ENCODE measurements at places on chromosomes 4 and X. TPM values are rescaled to one million over a fixed set of nuclear protein-coding genes. Genes with fewer than 3 reads are reported as not detected.

- no peak for DNase-seq
Observed at GRCh38 chr4:176236946-176237345, 32.1 kb downstream of the ASB5 start.

DNA sequence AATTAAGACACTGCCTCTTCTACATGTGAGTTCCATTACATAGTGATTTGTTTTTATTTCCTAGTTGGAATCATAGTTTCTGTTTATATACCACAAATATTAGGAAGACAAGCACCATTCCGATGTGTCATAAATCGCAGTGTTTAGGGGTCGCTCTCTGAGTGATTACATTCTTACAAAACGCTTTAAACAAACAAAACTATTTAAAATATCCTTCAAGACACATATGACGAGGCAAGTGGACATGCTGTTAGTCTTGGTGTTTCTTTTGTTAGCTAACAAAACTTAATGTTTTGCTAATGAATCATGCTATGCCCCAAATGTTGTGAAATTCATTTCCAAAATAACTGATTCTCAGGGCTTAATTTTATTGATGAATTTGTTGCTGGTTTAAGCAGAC is 1219.3 kb upstream of the PRKX start:
- DNase-seq, result no peak

DNA sequence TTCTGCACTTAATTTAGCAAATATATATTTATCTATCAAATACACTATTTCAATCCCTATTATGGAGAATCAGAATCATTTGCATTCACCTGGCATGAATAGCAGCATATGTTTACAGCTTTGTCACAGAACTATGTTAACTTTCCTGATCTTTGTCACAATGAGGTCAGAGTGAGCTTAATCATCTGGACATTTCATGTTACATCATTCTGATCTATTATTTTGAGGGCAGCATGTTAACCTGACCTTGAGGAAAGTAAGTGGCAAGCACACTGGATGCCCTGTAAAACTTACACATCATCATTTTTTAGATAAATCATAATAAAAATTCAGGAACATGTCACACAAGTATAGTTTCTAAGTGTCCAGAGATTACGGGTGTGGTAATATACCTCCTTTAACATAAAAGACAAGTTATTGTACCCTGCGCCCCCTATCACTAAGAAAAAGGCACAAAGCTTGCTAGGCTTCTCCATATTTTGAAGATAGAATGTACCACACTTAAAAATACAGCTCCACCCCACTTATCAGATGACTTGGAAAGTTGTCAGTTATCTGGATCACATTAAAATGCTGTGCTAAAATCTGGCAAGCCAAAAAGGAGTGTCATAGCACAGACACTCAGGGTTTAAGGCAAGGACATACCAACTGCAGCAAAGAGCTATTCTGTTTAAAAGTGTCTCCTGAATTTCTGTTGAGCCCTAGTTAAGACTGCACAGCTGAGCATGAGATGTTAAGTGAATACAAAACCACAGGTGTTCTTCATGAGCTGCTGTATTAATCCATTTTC is 182.7 kb upstream of the FAT4 start:
- no peak for DNase-seq

- no peak for DNase-seq
Observed at GRCh38 chr4:107619066-107619465, 101.0 kb downstream of the PAPSS1 start.

- DNase-seq, result no peak
Observed at GRCh38 chrX:119151051-119151380, 23.4 kb upstream of the KIAA1210 start.

GRCh38 chr4:26570596-26570995 is 13.3 kb upstream of the TBC1D19 start:
- DNase-seq, result no peak

DNA sequence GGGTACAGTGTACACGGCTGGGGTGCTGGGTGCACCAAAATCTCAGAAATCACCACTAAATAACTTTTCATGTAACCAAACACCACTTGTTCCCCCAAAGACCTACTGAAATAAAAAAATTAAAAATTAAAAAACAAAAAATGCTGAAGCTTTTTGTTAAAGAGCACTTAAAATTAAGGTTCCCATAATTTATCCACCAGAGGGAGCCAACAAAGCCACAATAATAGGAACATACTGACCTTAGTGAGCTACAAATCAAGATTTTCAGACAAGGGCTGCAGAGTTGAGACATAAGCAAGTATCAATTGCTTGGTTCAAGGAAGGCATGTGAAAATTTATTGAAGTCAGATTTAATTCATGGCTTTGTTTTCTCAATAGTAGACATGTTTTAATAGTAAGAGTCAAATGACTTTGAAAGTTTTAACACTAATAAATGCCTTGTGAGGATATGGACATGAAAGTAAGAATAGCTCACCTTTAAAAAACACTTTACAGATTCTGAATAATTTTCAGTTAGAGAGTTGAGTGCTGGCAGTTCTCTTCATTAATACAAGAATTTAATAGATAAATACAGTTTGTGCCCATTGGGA is 43.0 kb upstream of the SCOC start:
- no peak for DNase-seq

DNA sequence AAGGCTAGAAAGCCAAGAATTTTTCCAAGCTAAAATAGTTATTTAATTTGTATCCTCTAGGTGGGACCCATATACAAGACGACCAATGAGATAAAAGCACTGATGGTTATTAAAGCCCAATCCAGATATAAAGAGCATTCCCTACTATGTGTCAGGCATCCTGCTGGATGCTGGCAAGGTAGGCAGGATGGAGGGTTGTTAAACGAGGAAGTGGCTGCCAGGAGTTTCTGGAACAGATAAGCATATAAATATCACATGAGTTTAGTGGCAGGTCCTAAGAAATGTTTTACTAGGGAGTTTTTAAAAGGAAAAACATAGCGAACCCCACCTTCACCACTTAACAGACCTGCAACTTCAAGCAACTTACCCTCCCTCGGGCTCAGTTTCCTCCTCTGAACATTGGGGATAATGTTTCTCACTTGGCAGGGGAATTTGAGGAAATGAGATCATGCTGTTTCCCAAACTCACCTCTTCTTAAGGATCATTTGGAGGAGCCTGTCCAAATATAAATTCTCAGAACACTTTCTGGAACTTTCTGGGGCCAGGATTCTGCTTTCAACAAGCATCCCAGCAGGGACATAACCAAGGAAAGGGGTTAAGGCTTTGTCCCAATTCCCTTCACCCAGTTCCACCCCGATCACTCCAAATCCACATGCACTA is 94.3 kb upstream of the LDB2 start:
- no peak for DNase-seq

DNA sequence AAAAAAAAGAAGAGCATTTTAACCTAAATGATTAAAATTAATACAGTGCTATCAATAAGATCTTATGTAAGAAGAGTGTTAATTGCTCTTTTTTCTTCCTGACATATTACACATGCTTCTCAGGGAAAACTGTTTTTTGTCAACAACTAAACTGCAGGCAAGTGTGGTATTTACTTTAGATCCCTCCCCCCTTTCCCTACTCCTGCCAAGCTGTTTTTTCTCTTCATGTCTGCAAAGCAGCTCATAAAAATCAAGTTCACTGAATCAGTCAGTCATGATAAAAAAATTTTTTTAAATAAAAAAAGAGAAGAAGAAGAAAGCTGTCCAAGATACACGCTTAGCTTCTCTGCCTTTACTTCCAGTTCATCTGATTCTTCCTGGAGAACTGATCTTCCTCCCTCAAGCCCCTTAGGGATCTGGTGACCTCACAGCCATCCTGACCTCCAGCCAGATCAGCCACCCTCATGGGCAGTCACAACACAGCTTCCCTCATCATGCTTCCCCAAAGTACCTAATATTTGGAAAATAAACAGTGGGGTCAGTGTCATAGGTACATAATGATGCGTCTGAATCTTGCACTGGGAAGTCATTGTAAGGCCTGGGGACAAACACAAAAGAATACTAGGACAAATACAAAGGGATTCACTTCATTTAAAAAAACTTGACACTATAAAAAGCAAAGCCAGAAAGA is 87.0 kb downstream of the ZNF827 start:
- no peak for DNase-seq

GRCh38 chr4:71188156-71188640 is 150.6 kb upstream of the SLC4A4 start:
- DNase-seq, result no peak

DNA sequence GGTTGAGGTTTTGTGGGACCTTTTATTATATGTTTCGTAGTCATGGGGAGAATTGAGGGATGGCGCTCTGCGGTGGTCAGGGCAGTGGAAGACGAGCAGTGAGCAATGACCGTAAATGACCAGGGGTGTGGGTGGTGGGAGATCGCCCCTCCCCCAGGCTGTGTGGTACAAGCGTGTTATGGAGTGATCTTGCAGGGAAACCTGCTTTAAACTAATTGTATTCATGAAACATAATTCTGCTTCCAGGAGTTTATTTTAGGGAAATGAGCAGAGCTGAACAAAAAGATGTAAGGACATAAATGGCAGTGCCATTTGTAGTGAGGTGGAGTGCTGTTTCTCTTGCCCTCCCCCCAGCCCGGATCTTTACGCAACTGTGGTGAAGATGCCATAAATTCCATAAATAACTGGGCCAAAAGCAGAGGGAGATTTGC is 20.2 kb downstream of the GYG2 start:
- DNase-seq, result no peak

GRCh38 chr4:87406462-87406861 is 15.5 kb upstream of the HSD17B11 start:
- DNase-seq, result no peak

GRCh38 chr4:165332502-165332901 is 5.0 kb downstream of the MSMO1 start:
- DNase-seq, result no peak

DNA sequence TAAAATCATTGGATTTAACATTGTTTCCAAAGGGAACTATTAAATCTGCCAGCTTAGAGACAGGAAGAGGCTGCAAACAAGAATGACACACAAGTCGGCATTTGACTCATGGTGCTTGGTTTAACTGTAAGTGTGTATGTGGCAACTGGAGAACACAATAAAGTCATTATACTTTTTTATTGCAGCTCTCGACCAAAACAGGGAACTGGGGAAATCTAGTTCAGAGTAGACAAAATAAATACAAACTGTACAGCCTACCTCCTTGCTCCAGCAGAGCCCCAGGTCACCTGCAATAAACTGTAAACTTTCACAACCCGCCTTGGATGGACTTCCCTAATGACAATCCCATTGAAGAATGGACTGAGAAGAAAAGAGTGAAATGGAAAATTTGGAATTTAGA is 24.0 kb downstream of the NPY5R start:
- DNase-seq, result no peak

- no peak for DNase-seq
Observed at GRCh38 chr4:12658146-12658545, 826.0 kb downstream of the RAB28 start.

DNA sequence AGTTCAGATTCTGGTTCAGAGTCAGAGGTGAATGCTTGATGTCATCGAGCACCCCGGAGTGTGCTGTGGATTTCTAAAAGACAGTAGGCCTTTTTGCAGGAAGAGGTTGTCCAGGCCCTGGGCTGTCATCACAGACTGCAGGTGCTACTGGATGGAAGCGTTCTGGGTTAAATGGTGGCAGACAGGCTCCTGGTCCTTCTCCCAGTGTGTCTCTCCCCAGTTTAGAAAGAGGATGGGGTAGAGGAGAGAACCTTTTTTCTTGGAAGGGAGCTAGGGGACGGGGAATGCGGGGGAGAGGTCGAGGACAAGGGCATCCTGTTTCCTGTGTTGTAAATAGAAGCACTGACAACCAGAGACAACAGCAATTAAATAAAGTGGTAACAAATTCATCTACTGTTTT is 102.3 kb upstream of the NUDT6 start:
- DNase-seq, result no peak

DNA sequence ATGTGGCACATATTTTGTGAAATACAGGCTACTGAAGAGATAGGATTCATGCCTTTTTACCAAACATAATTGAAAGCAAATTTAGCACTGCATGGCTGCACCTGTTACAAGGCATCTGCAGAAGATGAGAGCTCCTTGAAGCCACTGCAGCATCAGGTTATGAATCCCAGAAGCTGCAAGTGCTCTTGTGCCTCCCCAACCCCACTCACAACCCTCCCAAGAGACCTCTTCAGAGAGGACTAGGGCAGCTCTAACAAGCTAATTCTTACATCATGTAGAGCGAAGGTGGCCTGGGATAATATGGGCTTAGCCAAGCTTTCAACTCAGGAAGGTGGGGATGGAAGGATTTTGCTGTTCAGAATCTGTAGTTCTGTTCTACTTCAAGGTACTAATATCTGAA is 27.2 kb downstream of the MFAP3L start:
- DNase-seq, result no peak

GRCh38 chr4:76518241-76518640 is 83.2 kb downstream of the SHROOM3 start:
- no peak for DNase-seq

DNA sequence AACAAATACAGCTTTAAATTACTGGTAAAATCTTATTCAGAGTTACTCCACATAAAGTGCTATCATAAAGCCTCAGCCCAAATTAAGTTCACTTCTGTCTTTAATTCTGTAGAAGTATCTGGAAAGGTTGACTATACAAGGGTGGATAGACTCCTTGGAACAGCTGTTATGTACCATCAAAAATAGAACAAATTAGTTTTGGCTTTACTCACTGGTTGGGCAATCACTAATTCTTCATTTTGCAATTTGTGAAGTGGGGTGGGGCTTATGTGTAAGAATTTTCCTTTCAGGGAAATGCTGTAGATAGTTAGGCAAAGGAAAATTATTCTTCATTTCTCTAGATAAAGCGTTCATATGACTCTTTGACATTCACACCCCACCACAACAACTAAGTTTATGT is 7.8 kb downstream of the DIAPH2 start:
- no peak for DNase-seq

DNA sequence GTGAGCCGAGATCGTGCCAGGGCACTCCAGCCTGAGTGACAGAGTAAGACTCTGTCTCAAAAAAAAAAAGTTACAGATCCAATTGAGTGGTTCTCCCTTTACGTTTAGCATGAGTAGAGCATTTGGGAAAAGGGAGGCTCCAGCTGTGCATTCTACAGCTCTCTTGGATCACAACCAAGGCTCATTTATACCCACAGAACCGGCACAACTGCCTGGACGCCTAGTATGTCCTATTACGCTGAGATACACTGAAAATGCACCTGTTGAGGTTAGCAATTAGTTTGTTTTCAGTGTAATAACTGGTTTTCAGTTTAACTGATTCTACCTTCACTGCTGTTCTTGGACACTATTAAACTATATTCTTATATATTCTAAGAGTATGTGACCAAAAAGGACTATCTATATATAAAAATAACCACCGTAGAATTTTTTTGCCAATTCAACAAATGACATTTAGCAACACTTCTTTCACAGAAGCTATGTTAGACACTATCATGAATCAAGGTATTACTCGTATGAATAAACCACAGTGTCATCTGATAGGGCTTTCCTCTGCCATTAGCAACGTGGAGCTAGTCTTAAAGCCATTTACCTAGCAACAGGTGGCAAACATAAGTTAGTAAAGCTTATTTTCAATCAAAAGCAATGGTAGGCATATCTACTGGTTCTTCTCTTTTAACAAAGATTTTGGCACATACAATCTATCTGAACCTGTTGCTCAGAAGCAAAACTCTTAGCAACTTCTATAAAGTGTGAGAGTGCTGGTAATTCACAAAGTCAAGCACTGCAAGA is 3.6 kb downstream of the OTUD4 start:
- no peak for DNase-seq

- DNase-seq, result no peak
Observed at GRCh38 chr4:14375816-14376215, 626.5 kb upstream of the CPEB2 start.

Gene IL2
- total RNA-seq, result not detected

Gene ARX
- total RNA-seq, result not detected

Gene FOXR2
- total RNA-seq, result not detected

Gene CTAG1B
- not detected for total RNA-seq

Gene ADH1A
- total RNA-seq, result 2.7 TPM

Gene VCX2
- not detected for total RNA-seq
